ENCODE measurements at places on chromosomes 1 and 21.

- no peak for DNase-seq
Measured at GRCh38 chr1:215056584-215056983, 26.0 kb upstream of the KCNK2 start.

DNA sequence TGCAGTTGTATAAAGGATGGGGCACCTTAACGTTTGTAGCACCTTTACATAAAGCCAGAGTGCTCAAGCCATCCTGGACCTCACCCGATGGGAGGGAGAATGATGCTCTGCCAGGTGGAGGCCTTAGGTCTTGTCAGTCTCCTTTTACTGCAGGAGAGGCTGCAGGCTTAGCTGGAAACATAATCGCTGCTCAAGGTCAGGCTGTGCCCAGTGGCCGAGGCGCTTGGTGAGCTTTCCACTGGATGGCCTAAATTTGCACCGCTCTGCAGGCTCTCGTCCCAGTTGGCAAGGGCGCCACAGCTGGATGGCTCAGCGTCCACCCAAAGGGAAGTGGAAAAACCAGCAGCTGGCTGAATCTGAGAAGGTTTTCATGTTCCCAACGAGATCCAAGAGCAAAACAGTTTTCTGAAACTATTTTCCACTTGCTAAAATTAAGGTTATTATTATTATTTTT is 438.9 kb downstream of the CAMTA1 start:
- DNase-seq = no peak

DNA sequence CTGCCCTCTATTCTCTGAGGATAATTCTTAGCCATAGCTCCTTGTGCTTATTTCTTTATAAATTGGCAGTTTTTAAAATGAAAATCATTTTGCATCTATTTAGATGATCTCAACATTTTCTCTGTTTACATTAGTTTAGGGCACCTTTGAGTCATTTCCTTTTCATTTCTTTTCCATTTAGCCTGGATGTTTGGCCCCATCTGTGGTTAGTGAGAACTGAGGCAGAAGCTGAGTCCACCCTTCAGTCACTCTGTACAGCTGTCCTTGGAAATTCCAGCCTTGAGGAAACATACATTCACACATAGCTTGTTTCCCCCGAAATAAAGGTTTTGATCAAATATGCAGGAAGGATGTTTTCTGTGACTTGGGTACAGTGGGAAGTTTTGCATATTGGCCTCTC is 123.7 kb downstream of the NTNG1 start:
- no peak for DNase-seq

DNA sequence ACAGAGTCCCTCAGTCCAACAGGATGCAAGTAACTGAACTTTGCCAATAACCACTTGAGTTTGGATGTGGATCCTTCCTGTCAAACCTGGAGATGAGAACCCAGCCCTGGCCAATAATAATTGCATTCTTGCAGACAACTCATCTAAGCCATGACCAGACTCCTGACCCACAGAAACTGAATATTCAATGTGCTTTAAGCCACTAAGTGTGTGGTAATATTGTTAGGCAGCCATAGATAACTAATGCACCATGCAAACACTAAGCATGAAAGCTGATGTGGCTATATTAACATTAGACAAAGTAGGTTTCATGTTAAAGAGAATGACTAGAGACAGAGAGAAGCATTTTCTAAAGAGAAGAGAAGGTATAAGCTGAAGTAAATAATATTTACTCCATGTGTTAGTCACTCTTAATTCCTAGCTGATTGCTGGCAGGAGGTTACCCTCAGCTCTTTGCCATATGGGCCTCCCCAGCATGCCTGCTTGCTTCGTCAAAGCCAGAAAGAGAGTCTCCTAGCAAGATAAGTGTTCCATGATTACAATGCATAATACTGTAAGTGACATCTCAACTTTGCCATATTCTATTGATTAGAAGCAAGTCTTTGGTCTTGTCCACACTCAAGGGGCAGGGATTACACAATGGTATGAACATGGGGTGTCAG is 276.4 kb upstream of the PLXNA2 start:
- no peak for DNase-seq

- no peak for DNase-seq
Measured at GRCh38 chr1:205318231-205318991, 3.1 kb downstream of the NUAK2 start.

- DNase-seq = no peak
Measured at GRCh38 chr1:64765012-64765411, 20.1 kb downstream of the RAVER2 start.

DNA sequence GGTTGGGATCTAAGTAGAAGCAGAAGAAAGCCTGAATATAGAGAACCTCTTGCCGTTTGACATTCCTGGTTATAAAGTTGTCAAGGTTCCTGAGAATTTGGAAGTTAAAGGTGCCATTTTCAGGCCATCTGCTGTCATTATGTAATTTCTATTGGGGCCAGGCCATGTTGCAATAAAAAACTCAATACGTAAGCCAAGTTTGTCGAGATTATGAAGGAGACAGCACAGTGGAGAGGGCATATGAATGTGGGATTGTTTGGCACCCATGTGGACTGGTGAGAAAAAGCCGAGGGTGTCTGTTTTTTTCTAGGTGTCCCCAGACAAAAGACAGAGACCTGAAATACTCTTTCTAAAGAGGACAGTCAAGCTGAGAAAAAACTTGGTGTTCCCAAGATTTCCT is 18.8 kb upstream of the HSD3B1 start:
- DNase-seq = no peak

GRCh38 chr1:1461721-1462317 is 9.7 kb upstream of the ATAD3B start:
- no peak for DNase-seq

- DNase-seq = no peak
Measured at GRCh38 chr1:16120940-16121410, 34.9 kb downstream of the EPHA2 start.

DNA sequence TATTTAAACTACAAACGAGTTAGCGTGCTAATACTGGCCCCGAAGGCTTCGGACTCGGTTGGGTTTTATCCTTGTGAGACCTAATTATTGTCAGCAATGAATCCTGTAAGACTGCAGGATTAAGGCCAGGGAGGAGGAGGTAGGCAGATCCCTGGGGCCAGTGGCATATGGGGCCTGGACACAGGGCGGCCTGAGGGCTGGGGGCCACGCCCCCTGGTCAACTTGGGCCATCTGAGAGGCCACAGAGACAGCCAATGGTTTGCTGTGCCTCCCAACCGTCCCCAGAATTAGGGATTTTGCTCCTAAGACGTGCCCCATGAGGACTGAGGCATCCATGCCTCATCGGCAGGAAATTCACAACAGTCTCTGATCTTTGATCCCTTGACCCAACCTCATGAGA is 31.1 kb upstream of the DISP3 start:
- no peak for DNase-seq
